ENCODE measurements at places on chromosomes 5 and 9.

GRCh38 chr5:91384671-91385430, 1.7 kb upstream of the ARRDC3 start:
- peak; percentile 80 for DNase-seq

GRCh38 chr5:74326571-74327338, 313.8 kb downstream of the ENC1 start:
- DNase-seq = peak; percentile 1

- DNase-seq = no peak
Measured at GRCh38 chr5:95283022-95283615, 1.8 kb downstream of the MCTP1 start.

DNA sequence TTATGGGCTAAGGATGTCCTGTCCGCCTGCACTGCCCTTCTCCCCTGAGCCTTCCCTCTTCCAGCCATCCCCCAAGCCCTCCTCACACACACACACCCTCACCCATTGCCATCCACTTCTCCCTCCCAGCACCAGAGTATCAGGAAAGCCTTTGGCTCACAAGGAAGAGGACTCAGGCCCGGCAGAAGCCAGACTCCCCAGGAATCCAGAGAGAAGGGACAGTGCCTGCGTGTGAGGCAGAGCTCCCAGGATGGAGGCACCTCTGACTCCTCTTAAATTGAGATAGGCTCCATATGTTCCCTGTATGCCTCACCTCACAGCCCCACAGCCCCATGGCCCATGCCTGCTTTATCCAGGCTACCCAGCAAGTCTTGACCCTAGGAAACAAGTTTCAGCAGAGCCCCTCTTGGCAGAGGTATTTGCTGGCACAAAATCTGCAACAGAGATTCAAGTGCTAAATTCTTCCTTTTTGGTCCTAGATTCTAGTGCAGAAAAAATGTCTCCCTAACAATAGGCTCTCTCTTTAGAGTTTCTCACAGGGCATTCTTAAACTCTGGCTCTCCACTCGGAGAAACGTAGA, 761 bp downstream of the IL17B start:
- DNase-seq = no peak

- DNase-seq = no peak
Measured at GRCh38 chr9:122322553-122322952, 48.3 kb upstream of the PTGS1 start.

DNA sequence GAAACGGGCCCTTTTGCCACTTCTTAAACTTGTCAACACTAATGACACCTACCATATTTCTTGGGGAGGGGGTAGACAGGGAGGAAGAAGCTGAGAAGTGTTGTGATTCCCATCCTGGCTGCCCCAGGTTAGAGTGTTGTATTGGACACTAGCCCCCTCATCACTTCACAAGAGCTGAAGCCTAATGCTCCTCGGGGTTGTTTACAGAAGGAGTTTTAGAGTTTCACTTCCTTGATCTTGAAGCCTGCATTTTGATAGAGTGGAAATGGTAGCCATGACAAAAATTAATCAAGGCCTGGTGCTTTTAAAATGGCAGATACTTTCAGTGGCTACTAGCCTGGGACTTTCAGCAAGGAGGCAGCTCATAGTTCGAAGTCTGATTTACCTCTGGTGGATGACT, 11.0 kb upstream of the FAM120AOS start:
- DNase-seq = no peak

GRCh38 chr9:37350486-37351190, 71.9 kb upstream of the GRHPR start:
- DNase-seq = no peak

DNA sequence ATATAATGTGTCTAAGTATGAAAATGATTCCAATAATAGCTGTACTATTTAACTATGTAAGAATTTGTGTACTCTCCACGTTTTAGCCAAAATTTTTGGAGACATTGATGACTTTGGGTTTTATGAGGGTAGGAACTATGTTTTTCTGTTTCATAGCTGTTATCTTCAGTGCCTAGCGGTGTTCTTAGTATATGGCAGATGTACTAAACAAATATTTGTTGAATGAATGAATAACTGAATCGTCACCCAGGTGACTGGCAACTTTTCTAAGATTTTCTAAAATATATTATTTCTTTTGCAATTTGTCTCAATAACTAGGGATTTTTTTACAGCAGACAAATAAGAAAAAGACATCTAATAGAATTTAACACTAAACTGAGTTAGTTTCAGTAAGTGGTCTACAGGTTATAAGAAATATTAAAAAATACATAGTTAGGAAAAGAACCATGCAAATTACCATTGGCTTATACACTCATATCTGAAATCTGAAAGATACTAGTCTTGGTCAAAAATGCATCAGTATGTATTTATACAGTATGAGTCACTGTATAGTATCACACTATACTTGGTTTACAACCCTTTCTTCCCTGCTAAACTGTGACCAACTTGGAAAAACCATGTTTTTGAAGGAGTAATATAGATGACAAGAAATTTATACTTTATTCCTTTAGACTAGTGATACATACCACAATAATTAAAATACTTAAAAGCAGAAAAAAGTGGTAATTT, 10.5 kb upstream of the ERCC6L2 start:
- DNase-seq = no peak

GRCh38 chr5:17805227-17805825, 171.1 kb downstream of the TAF11L14 start:
- DNase-seq = no peak

DNA sequence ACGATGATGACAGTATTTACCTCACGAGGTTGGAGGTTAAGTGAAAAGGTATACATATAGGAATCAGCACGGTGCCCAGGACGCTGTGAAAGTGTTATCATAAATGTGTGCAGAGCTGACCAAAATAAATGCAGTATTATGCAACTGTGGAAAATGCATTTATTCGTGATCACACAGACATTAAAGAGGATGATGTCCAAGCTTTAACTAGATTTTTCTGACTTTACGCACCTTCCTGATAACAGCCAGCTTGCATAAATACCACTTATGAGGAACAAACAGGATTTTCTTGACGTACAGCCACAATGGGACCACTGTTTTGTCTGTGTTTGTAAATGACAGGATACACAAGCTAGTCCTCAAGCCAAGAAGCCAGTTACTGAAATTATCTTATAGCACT, 71.4 kb upstream of the ATP10B start:
- no peak for DNase-seq

DNA sequence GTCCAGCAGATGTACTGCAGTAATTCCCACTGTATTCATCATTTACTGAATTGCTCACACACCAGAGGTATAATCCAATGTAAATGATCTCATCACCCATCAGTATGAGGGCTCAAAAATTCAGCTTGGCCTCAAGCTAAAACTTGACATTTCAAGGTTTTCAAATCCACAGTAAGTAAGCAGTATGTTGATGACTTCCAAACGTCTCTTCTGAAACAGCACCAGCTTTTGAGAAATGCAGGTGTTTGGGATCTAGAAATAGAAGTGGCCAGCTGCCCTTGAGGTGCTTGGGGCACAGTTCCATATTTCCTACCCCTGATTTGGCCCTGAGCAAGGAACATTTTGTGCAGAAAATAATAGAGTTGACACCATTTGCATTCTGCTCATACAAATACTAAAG, 388.0 kb upstream of the TUSC1 start:
- DNase-seq = no peak

DNA sequence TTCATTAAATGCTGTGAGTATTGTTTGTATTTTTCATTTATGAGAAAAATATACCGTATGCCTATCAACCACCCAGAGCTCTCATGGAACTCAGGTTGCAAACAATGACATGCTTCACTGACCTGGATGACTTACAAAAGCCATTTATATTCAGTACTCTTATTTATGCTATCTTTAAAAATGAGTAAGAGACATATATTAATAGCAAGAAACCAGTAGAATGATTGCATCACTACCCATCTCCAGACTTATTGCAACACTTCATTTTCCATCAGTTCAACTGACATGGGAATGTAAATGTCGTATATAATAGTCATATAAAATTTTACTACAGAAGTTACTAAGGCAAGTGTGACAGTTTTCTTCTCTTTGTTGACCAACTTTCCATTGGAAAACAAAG, 69.1 kb downstream of the OTP start:
- no peak for DNase-seq

GRCh38 chr9:100700689-100701318, 122.9 kb downstream of the CAVIN4 start:
- DNase-seq = no peak

GRCh38 chr9:129258823-129259301, 80.8 kb upstream of the IER5L start:
- peak; percentile 17 for DNase-seq

DNA sequence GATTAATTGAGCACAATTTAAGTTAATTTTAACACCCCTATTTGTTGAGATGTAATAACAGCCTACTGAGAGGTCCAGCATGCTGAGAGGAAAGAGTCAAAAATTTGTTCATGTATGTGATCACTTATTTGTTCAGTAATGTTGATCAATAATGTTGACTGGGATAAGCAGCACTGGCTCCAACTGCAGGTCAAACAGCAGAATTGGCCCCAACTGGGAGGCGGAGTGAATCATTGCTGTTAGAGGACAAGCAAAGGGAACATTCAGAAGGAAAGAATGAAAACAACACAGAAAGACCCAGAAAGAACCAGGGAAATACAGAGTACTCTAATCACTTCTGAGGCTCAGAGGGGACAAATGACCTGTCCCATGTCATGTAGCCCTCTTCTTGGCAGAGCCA, 221.1 kb downstream of the COMMD10 start:
- DNase-seq = no peak

- no peak for DNase-seq
Measured at GRCh38 chr9:134456756-134457305, 130.6 kb downstream of the RXRA start.

- no peak for DNase-seq
Measured at GRCh38 chr5:118565335-118565971, 422.9 kb downstream of the DTWD2 start.

- DNase-seq = no peak
Measured at GRCh38 chr5:110853267-110853666, 114.5 kb downstream of the SLC25A46 start.

GRCh38 chr5:84378961-84379360, 5.7 kb downstream of the EDIL3 start:
- no peak for DNase-seq

DNA sequence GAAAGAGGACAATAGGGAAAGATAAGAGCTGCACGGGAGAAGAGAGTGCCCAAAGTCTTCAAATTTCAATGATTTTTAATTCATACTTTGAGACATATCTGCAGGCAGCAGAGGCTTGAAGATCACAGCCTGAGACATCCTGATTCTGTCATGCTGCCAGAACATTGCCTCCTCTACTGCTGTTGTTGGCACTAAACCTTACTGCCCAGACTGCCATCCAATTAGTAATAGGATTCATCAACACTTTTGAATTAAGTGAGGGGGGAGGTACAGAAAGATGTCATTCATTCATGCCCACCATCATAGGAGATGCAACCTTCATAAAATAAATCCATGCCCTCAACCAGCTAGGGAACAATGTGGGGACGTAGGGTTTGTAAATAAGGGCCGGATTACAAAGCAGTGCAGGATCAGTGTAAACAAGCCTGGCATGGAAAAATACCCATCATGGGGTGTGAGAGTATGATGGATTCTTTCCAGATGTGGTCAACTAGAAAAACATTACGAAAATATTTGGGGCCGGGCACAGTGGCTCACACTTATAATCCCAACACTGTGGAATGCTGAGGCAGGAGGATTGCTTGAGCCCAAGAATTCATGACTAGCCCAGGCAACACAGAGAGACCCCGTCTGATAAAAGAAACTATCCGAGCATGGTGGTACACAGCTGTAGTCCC, 122.1 kb upstream of the DAPK1 start:
- no peak for DNase-seq

- DNase-seq = no peak
Measured at GRCh38 chr5:157540124-157540523, 35.5 kb downstream of the ADAM19 start.

- no peak for DNase-seq
Measured at GRCh38 chr5:76821136-76821535, 2.3 kb downstream of the F2RL1 start.

DNA sequence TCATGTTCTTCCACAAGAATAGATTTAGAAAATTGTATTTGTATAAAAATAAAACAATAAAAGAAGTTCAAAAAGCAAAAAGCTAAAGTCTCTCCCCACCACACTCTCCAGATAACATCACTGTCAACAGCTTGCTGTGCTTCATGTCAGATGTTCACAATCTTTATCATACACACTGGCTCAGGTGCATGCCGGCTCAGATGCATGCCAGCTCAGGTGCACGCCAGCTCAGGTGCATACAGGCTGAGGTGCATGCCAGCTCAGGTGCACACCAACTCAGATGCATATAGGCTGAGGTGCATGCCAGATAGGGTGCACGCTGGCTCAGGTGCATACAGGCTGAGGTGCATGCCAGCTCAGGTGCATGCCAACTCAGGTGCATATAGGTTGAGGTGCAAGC, 26.5 kb downstream of the SEMA4D start:
- no peak for DNase-seq

DNA sequence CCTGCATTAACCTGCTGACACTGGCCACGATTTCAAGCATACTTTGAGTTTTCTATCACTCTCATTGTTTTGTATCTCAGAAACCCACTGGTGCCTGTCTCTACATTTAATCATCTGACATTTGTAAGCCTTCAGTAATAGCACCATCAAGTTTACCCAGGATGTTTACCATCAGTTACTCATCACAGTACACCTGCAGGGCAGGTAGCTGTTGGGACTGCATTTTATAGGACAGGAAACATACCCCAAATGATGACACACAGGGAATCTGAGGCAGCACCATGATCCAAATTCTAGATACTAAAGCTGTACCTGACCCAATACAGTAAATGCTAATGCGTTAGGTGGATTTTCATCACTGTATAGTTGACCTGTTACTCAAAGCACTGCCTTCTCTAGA, 114.2 kb downstream of the FEM1C start:
- DNase-seq = no peak

DNA sequence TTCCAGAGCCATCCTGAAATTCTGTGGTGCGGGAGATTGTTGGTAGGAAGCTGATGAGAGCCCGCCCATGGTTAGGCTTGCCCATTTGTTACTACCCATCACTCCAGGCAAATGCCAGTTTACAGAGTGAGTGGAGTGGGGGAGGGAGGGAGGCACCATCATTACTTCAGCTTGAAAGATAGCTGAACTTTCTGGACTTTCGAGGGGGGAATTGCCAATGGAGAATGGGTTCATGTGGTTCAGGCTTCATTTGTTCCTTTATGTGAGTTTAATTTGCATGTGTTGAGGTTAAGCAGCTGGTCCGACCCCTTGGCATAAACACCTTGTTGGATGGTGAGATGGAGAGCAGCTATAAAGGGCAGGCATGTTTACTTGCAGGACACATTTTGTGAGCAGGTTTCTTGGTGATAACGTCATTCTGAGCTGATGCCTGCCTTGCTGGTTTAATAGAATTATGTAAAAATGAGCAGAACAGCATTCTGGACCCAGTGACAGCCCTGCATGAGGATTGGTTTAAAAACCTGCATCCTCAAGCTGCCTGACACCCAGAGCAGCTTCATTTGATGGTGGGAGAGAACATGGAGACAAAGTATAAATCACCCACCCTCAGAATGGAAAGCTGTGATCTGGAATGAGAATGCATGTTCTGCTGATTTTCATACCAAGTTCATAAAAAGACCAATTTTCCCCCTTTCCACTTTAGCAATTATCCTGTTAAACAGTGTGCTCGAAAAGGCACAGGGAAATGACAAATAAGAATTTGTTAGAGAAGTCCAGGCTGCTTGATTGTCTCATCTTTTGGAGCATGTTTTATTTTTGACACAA, 106.3 kb downstream of the TRIO start:
- no peak for DNase-seq

- no peak for DNase-seq
Measured at GRCh38 chr5:138875946-138876345, 811 bp upstream of the LRRTM2 start.
